Activated T-helper 9 cell treated with anti-CD3 and anti-CD28 coated beads, Interleukin-2, amount 50 U/mL, for 16 hours (primary cell): ENCODE measurements at places on chromosomes 1 and 21.

GRCh38 chr1:28354121-28354520 is 15.4 kb upstream of the PHACTR4 start:
- no peak for DNase-seq

DNA sequence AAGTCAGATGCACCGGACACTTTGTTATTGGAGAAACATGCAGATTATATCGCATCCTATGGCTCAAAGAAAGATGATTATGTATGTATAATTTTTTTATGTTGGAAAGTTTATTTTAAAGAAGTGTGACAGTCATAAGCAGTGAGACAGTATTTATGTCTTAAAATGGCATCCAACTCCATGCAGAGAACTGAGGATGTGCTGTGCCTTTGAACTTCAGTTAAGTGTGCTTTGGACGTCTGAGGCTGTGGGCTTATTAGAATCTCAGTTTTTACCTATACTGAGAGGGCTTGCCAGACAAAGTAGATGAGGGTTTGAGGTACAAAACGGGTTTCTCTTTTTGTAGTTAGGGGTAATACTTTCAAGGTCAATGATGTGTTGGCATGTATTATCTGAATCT is 1.5 kb downstream of the RABGGTB start:
- no peak for DNase-seq

- DNase-seq, result no peak
Measured at GRCh38 chr1:23600283-23600682, 41.0 kb upstream of the ID3 start.

- DNase-seq, result no peak
Measured at GRCh38 chr1:51541313-51542050, 22.4 kb upstream of the EPS15 start.

- DNase-seq, result no peak
Measured at GRCh38 chr1:234484991-234485739, 6.2 kb upstream of the TARBP1 start.

DNA sequence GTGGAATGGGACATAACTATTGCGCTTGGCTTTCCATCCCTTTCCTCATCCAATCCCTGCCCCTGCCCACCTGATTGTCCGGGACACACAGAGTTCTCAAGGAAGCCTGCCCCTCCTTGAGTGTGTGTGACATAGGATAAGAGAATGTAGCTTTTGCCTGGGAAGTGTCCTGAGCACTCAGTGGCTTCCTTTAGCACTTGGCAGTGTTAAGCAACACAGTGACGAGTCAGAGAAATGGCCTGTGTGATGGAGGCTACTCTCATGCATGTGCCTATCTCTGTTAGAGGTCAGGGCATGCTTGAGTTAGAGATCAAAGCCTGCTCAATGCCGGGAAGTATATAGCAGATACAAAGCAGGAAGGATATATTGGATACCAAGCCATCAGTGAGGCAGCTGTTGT is 289.5 kb downstream of the SIPA1L2 start:
- DNase-seq, result no peak

DNA sequence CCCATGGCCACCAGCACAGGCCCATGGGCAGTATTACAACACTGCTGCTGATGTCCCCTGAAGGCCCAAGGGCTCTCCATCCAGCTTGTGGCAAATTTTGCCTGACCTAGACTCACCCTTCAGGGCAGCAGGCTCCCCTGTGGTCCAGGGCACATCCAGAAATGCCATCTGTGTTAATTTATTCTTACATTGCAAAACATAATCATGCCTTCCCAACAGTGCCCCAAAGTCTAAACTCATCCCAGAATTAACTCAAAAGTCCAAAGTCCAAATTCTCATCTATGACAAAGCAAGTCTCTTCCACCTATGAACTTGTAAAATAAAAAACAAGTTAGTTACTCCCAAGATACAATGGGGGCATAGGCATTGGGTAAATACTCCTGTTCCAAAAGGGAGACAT is 13.3 kb downstream of the VN1R5 start:
- no peak for DNase-seq

DNA sequence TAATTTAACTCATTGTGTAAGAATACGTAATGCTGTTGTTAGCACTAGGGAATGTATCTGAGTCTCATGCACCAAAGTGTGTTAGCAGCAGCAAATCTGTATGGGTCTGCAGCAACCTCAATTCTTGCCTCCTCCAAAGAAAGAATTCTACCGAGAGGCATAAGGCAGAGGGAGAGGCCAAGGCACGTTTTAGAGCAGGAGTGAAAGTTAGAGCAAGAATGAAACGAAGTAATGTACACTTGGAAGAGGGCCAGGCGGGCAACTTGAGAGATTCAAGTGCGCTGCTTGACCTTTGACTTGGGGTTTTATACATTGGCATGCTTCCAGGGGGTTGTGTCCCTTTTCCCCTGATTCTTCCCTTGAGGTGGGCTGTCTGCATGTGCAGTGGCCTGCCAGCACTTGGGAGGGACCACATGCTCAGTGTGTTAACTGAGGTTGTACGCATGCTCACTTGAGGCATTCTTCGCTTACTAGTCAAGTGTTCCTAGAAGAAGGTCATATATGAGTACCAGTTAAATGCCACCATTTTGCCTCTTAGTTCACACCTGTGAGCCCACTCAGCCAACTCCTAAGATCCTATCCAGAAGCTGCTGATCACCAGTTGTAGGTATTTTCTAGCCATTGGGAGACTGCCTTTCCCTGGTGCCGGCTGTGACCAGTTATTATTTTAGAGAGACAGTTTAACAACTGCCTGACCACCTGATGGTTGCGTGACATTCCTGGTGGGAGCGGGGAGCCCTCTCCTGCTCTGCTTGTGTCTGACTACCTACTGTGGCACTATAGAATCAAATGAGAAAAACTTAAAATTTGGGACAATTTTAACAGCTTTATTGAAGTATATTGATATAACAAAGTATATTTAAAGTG is 2.7 kb upstream of the CNN3 start:
- DNase-seq, result no peak

- DNase-seq, result no peak
Measured at GRCh38 chr1:178119628-178120027, 25.7 kb downstream of the RASAL2 start.

- no peak for DNase-seq
Measured at GRCh38 chr1:227891955-227892488, 55.7 kb downstream of the WNT9A start.

DNA sequence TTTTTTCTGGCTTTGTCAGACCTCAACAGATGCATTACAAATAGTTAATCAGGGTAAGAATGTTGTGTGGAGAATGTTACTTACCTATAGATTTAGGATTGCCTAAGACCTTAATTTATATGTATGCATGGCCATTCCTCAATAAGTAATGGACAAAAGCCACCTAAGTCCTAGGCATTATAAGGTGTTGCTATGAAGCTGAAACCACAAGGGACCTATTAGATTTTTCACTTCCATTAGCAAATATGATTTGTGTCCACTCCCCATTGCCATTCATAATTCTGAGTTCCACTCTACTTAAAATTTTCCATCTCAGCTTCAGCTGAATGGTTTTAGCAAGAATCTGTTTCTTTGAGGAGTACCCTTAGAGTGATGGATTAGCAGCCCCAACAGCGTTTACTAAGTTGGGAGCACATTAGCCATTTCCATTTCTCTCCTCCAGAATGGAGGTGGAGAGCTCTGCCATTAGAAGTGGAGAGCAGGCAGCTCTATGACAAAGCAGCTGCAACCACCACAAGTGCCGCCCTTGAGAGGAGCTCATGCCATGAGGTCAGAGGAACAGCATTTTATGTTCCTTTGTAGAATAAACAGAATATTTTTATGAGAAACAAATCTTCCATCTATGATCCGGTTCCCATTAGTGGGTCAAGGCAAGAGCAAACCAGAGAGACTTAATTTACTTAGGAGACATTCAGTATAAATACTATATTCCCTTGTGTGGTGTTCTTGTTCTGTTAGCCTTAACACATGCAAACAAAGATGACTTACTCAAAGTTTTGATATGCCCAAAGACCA is 28.9 kb upstream of the C1orf87 start:
- DNase-seq, result no peak

DNA sequence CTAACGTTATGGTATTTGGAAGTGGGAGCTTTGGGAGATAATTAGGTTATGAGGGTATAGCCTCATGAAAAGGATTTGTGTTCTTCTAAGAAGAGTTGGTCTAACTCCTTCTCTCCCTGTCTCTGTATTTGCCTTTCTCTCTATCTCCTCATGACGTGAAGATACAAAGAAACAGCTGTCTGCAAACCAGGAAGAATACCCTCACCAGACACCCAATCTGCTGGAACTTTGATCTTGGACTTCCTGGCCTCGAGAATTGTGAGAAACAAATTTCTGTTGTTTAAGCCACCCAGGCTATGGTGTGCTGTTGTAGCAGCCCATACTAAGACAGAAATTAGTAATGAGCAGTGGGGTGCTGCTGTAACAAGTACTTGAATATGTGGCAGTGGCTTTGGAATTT is 16.1 kb downstream of the C1orf141 start:
- no peak for DNase-seq

- no peak for DNase-seq
Measured at GRCh38 chr1:16164213-16165072, 8.6 kb upstream of the EPHA2 start.

DNA sequence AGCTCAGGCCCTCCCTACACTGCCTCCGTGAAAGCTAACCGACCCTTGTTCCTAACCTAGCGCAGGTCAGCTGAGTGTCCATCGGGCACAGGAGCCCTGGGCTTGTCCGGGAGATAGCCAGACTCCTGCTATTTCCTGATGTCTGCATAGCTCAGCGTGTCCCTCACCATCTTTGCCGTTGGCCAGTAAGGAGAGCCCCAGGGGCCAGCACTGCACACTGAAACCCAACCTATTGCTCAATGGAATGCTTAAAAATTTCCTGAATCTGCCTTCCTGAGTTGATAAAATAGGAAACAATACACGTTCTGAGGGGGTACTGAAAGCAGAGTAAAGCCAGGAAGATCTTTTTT is 2.2 kb downstream of the RUNX1 start:
- DNase-seq, result no peak

- DNase-seq, result no peak
Measured at GRCh38 chr1:19312782-19313635, 883 bp downstream of the SLC66A1 start.
